Daoy (cell line): ENCODE measurements at places on chromosomes 1 and 21.

DNA sequence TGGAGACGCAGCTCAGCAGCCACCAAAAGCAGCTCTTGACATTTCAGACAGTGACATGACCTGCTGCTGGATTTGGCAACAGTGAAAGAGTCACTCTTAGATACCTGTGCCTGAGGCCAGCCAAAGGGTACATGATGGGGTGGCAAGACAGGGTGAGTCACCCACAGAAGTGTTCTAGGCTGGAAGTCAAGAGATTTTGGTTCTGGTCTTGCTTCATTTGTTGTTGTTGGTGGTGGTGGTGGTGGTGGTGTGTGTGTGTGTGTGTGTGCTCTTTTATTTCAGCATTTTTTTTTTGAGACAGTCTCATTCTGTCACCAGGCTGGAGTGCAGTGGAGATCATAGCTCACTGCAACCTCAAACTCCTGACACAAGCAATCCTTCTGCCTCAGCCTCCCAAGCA, 25.8 kb downstream of the SHISAL2A start:
- no peak for DNase-seq

DNA sequence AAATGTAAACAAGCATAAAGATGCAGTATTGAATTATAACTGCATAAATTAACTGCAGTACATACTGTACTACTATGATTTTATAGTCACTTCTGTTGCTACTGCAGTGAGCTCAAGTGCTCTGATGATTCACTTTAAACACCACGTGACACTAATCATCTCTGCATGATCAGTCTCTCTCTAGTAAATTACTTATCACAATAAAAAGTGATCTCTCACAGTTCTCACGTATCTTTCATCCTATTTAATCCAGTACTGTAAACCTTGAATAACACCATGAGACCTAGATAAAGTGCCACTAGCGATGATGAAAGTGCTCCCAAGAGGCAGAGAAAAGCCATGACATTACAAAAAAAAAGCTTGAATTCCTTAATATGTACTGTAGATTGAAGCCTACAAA, 1242.0 kb downstream of the AMY1C start:
- DNase-seq, result no peak

GRCh38 chr1:101307985-101308689, 71.3 kb downstream of the S1PR1 start:
- DNase-seq, result no peak

DNA sequence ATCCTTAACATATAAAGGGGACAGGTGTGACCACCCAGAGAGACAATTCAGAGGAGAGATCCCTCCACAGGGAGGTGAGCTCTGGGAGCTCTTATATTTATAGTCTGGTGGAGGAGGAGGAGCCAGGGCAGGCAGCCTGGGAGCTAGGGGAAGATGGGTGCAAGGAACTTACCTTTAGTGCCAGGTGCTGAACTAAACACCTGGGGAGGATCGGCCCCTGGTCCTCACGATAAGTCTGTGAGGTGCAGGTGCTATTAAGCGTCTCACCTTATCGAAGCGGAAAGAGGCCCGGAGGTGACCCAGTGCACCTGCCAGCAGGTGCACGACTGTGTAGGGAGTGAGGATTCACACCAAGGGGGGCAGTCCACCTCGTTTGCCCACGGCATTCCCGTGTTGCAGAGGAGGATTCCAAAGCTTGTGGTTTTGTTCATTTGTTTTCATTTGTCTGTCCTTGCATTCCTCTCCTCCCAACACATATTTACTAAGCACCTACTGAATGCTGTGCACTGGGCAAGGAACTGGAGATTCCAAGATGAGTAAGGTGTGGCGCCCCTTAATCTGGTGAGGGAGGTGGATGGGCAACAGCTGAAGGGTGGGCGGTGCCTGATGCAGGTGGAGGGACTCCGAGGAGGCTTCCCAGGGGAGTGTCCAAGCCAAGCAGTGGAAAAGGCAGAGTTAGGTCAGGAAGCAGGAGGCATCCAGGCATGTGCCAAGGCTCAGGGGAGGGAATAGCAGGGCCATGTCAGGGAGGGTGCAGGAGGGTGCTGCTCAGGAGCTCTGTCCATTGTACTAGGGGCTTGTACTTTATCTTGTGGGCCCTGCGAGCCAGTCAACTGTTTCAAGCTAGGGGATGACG, 11.5 kb downstream of the ARHGEF10L start:
- DNase-seq, result no peak

GRCh38 chr1:170910273-170910672, 25.1 kb upstream of the MROH9 start:
- peak; percentile 30 for DNase-seq
